Psoas muscle (tissue), 8 donors: ENCODE measurements at places on chromosomes 5 and 9. TPM values are rescaled to one million over a fixed set of nuclear protein-coding genes. Genes with fewer than 3 reads are reported as not detected.

DNA sequence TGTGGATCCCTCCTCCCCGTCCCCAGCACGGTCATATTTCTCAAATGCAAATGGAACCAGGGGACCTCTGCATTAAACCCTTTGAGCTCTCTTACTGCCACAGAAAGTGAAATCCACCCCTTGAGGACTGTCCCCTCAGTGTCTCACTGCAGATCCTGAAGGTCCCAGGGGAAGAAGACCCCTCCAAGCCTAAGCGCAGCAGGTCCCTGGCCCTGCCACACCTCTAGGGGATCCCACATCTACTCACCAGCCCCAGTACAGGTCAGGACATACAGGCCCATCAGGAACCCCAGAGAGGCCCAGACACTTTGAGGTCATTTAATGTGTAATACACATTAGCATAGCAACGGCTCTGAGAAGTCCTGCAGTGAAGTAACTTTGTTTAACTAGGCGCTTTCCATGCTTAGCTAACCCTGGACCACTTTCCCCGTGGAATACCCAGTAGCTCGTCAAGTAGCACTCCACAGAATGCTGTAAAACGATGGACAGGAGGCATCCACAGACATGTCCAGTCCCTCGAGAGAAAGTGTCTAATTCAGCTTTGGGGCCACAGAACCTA lies 54.7 kb upstream of the ALDH1B1 start:
- no peak for DNase-seq

GRCh38 chr5:97026721-97027120 lies 90.8 kb downstream of the LNPEP start:
- no peak for DNase-seq

- no peak for DNase-seq
Observed at GRCh38 chr5:95928724-95929253, 32.9 kb downstream of the ELL2 start.

- no peak for DNase-seq
Observed at GRCh38 chr5:133256276-133256675, 204.5 kb downstream of the HSPA4 start.

Gene SV2C
- not detected for total RNA-seq

Gene SPATA31C1
- not detected for total RNA-seq
